ENCODE measurements at places on chromosomes 7 and 10.

DNA sequence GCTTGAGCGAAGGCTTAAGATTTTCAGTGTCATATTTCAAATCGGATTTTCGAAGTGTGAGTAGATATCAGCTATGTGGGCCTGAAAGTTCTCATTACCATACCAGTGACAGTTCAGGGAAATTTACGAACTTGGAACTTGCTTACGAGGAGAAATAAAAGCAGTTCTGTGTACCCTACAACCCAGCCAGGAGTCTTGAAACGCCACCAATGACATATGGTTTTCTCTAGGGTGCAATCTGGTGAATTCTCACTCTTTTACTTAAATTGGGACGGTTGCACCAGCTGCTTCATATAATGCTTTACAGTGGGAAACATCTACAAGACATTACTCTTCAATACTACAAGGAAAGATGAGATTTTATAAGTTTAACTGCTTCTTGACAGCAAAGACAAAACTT lies 253.6 kb upstream of the FOXK1 start:
- DNase-seq: no peak

DNA sequence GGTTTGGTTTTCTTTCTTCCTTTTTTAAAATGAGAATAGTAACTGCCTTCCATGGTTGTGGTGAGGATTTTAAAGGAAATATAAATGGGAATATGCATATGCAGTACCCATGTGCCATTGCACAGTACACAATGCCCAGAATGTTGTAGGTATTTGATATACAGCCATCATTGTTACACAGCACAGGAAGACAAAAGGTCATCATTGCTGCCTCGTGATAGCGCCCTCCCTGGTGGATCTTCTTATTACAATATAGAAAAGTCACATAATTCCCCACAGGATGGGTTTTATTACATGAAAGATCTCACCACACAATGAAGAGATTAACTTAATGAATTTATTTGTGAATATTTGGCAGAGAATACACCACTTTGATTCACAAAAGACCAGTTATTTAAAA lies 76.5 kb downstream of the PPP1R17 start:
- DNase-seq: no peak

DNA sequence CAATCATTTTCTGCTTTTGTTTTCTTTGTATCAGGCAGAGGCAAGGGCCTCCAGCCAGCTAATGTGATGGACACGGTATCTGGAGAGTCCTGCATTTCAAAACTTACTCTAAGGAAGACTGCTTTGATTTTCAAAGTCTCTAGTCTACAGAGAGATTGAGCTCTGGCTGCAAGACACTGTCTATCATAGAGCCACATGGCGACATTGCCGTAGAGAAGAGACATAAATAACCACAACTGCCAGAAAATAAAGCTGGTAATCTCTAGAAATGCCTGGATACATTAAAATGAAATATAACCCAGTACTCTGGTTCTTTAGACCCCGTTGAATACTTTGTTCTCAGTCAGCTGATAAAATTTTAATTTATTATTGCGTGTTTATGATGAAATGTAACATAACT lies 90.8 kb downstream of the OTUD1 start:
- no peak for DNase-seq

- DNase-seq: no peak
Measured at GRCh38 chr10:114386452-114386851, 17.9 kb downstream of the AFAP1L2 start.

DNA sequence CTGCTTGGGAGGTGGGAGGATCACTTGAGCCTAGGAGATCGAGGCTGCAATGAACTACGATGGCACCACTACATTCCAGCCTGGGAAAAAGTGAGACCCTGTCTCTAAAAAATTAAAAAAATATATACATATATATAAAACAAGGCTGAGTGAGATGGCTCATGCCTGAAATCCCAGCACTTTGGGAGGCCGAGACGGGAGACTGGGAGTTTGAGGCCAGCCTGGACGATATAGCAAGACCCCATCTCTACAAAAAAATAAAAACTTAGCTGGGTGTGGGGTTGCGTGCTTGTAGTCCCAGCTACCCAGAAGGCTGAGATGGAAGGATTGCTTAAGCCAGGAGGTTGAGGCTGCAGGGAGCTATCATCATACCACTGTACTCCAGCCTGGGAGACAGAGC lies 87.6 kb downstream of the CARD11 start:
- DNase-seq: no peak

DNA sequence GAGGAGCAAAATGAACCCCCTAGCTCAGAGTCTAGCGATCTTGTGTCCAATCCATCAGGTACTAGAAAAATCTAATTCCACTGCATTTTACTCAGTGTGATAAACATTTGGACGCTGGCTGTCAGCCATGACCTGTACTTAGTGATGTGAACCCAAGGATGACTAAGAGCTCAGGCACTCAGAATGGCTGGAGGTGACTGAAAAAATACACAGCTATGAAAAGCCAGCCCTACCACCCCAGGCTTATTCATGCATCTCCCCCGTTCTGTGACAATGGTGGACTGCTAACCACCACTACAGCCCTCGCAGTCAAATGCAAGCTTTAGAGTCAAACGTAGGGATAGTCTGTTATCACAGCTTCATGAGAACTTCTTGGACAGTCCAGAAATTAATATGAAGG lies 14.9 kb downstream of the AFAP1L2 start:
- DNase-seq: peak; percentile 45

DNA sequence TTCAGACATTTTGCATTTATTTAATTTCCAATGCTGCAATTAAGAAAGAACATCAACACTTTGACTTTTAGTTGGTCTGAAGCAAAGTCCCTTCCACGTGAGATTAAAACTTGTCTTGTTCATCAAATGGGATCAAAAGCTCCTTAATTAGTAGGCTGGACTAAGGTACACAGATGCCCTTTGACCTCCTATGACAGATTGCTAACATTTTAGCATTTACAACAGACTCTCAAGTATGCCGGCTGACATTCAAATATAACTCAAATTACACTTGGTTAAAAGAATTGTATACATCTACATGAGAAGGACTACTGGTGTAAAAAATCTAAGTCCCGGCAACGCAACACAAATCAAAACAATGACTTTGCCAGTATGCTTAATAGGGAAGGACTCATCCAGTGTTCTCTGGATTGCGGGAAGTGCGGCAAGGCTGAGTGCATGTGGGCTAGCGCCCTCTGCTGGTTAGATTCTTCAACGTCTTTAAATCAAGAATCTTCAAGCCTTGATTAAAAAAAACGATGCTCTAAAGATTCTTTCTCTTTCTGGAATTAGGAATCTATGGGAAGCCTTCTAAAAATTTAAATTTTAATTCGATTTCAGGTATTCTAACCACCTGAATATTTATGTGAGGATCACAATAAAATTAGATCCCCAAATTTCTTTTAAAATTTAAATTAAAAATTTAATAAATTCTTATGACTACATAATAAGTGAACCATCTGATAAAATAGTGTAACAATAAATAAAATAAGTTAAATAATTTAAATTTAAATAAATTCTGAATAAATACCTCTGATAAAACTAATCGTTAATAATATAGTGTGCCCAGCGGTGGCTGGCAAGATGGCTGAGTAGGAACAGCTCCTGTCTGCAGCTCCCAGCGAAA lies 444.7 kb downstream of the DGKB start:
- peak; percentile 72 for DNase-seq

DNA sequence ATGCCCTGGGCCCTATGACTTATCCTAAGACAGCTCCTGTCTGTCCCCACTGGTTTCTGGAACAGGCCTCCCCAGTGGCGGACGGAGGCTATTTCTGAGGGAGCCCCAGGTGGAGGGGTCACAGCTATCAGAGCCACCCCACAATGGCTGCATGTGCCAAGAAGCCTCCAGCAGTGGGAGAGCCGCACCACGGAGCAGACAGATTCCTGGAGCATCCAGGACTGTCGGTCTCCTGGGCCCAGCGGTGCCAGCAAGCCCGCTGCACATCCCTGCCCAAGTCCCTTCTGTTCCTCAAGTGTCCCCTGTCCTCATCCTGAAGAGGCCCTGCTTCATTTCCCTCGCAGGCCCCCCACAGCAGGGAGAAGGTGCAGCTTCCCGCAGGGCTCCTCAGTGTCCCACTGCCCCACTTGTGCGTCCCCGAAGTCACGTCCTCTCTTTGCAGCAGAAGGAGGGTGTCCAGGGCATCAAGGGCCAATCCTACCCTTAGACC lies 193.0 kb upstream of the SHH start:
- no peak for DNase-seq

GRCh38 chr10:116780691-116781205 lies 38.4 kb upstream of the HSPA12A start:
- DNase-seq: peak; percentile 10

GRCh38 chr10:71426058-71426605 lies 29.4 kb downstream of the CDH23 start:
- no peak for DNase-seq

GRCh38 chr7:20085086-20085485 lies 132.1 kb downstream of the MACC1 start:
- DNase-seq: no peak

- no peak for DNase-seq
Measured at GRCh38 chr7:101559586-101559985, 69.5 kb downstream of the MYL10 start.

DNA sequence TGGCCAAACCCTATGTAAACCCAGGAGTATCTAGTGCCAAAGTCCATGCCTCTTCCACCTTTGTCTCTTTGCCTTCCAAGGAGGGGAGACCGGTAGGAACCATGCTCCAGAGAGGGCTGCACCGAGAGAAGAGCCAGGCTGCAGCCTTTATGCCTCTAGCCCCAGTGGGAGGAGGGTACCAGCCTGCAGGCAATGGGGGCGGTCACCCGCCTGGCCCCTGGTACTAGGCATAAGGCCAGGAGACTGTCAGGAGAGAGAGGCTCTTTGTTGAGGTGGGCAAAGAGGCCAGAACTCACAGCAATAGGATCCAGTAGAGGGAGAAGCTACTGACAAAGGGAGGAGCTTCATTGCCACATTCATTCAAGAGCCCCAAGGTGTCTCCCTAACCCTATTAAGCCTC lies 146.6 kb upstream of the PDE1C start:
- DNase-seq: no peak

DNA sequence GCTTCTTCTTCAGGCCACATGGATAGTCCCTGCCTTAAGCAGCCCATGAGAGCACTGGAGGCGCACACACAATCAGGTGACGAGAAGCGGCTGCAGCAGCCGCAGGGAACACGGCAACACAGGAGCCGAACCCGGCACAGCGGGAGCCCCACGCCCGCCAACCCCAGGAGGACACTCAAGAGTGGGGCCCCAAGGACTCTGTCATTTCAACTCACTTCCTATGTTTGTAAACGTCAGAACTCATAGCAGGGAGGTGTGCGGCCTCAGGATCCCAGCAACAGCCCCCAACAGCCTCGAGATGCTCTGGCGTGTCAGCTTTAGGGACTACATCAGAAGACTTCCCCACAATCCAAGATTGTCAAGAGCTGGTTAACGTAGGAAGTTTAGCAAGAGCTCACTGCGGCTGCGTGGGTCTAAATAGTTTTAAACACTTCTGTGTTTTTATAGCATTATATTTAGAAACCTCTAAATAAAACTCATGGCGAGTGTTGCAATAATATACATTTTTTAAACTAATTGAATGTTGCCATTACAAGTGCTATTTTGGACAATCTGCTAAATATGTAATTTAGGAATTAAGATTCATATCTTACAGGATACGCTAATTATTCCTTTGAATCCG lies 123.4 kb downstream of the MAD1L1 start:
- DNase-seq: peak; percentile 56

DNA sequence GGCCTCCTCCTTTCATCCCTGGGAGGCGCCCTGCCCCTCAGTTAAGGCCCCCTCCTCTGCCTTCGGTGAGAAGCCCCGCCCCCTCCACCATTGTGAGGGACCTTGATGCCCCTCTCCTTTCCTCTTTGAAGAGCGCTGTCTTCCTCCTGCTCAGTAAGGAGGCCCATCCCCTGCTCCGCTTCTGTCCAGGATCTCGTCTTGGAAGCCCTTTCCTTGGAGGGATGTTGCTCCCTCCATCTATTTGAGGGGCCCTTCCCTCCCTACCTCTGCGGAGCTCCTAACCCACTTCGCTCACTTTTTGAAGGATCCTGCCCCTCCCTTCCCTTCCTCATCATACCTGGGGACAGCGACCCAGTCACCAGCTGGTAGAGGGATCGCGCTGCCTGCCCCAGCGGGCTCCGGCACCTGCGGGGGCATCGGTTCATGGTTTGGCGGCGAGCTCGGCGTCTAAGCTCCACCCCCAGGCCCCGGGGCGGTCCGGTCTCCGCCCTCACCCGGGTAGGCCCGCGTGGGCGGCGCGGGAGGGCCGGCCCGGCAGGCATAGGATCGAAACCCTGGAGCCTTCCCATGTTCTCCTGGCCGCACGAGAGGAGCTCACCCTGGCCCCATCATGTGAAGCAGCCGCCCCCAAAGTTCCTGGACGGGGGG lies 4.1 kb downstream of the KCNIP2 start:
- peak; percentile 18 for DNase-seq

GRCh38 chr10:114953047-114953446 lies 15.1 kb downstream of the TRUB1 start:
- DNase-seq: no peak

GRCh38 chr10:99326871-99327270 lies 2.3 kb upstream of the CNNM1 start:
- no peak for DNase-seq

GRCh38 chr10:125708971-125709503 lies 10.5 kb upstream of the EDRF1 start:
- no peak for DNase-seq

DNA sequence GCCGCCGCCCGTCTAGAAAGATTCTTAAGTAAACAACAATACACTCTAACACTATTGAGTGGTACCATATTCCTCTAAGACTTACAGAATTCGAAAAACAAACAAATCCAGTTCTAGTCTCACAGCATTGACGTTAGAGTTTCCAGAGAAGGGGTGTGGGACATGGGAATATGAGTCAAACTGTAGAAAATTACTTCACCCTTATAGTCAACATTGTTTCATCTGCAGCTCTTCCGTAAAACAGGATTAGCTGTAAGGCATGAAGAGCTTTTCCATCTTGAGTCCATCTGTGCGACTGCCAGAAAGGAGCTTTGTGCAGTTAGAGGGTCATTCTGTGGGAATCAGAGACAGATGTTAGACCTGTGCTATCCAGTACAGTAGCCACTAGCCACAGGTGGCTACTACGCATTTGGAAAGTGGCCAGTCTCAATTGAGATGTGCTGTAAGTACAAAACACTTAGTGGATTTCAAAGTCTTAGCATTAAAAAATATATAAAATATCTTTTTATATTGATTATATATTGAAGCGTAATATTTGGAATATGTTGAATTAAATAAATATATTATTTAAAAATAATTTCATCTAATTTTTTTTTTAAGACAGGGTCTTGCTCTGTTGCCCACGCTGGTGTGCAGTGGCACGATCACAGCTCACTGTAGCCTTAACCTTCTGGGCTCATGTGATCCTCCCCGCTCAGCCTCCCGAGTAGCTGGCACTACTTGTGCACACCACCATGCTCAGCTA lies 79.8 kb upstream of the MPP7 start:
- peak; percentile 35 for DNase-seq

GRCh38 chr10:8055420-8056349 lies 1.2 kb downstream of the GATA3 start:
- DNase-seq: no peak

GRCh38 chr7:158506626-158507025 lies 81.0 kb downstream of the PTPRN2 start:
- no peak for DNase-seq

GRCh38 chr10:58464956-58465355 lies 47.7 kb upstream of the BICC1 start:
- DNase-seq: no peak

All from fibroblast of skin of right biceps (primary cell).